ENCODE measurements at places on chromosomes 16 and 17.

DNA sequence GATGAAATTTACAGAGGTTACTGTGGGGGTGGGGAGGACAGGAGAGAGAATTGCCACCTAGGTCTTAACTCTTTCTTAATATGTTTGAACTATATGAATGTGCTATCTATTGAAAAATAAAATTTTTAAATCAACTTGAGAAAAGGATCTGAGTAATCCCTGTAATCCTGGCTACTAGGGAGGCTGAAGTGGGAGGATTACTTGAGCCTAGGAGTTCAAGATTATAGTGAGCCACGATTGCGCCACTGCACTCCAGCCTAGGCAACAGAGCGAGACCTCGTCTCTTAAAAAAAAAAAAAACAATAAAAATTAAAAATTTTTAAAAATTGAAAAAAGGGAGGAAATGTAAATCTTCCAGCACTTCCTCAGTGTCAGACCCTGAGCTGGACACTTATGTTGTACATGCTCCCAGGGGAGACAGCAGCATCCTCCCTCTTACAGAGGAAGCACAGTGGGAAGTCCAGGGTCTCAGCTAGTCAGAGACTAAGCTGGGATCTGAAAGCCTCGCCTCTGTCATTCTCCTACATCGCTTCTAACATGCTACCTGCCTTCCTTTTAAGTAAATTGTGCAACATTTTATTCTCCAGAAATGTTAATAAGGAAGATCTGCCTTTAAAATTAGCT, 21.9 kb downstream of the PMM2 start:
- DNase-seq: no peak

DNA sequence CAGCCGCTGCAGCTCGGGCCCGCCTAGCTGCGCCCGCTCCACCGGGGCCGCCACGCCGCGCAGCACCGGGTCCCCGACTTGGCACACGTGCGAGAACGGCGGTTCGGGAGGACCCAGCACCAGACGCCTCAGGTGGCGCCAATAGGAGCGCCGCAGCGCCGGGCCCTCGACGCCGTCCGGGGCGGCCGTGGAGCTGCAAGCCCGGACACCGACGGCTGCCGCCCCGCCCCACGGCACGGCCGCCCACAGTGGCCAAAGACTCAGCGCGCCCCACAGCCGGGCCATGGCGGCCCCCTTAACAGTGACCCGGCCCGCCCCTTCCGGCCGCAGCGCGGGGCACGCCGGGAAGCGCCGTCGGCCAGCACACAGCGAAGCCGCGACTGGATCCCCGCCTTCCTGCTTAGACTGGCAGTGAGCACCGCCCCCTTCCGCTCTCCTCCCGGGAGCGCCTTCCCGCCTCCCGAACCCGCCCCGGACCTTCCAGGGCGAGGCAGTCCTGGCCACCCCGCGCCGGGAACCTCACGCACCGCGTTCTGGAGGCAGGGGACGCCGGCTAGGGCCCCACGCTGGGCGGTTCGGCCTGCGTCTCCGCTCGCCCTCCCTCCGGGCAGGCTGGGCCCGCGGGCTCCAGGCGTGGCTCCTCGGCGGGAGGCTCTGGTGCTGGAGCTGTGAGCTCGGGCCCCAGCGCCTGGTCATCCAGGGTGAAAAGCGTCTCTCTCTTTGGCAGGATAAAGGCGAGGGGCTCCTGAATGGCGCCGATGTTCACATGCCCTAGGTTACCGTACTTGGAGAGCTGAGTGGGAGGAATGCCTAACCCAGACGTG, at the start of gene PDF:
PDF (minus strand) TSS at position 303 of the 824 bp plus-strand sequence; CDS start at position 285, 18 bp downstream.
- peak; percentile 61 for DNase-seq

DNA sequence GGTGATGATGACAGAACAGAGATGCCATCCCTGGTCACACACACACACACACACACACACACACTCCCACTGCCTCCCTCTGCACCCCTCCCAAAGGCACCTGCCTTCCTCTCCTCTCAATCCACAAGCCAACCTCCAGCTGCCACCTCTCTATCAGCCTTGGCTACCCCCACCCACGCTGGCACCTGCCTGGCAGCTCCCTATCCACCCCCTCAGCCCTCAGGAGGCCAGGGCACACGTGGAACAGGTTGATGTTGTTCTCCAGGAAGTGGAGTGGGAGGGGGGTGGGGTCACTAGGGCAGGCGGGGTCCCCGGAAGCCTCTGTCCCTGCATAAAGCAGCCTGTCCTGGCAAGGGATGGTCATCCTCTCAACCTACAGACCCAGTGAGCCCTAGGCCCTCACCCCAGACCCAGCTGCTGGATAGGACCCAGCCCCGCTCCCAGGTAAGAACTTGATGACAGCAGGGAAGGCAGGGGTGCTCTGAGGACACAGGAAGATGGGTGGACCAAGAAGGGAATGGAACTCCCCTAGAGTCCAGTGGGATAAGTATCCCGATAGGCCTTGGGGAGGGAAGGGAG, at the start of gene GSDMA:
GSDMA (plus strand) TSS at position 363 of the 579 bp plus-strand sequence. CDS start 2,684 bp downstream, outside the sequence.
- DNase-seq: no peak

DNA sequence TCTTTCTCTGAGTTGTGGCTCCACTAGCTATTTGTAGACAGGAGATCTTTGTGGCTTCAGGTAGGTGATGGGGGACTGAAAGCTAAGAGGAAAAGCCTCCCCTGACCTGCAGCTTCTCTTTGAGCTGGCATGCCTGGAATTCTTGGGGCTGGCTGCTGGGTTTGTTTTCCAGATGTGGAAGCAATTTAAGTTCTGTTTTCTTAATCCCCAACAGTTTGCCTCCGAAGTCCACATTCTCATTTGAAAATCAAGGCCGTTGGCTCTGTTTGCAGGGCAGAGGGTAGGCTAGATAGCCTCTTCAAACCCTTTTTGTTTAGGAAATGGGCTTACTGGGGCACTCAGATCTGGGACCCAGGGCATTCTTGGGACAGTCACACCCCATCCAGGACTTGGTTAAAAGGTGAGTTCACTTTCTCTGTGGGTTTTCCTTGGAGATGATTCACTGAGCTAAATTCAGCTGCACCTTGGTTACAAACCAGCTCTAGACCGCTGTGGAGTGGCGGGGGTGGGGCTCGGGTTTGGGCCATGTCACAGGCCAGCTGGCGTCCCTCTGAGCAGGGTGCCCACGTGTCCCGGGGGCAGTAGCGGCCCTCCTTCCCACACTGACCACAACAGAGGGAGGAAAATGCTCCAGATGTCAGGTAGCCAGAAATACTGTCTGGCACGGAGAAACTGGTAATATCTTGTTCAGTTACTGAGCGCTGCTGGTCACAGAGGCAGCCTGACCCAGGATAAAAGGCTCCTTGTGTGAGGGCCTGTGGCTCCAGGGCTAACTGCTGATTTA, 108.5 kb downstream of the RAB11FIP4 start:
- no peak for DNase-seq

GRCh38 chr17:50471009-50471905, 2.6 kb upstream of the CHAD start:
- DNase-seq: no peak

- no peak for DNase-seq
Observed at GRCh38 chr16:62661435-62661834, 625.2 kb upstream of the CDH8 start.

GRCh38 chr16:80417706-80418271, 123.0 kb upstream of the DYNLRB2 start:
- DNase-seq: no peak

DNA sequence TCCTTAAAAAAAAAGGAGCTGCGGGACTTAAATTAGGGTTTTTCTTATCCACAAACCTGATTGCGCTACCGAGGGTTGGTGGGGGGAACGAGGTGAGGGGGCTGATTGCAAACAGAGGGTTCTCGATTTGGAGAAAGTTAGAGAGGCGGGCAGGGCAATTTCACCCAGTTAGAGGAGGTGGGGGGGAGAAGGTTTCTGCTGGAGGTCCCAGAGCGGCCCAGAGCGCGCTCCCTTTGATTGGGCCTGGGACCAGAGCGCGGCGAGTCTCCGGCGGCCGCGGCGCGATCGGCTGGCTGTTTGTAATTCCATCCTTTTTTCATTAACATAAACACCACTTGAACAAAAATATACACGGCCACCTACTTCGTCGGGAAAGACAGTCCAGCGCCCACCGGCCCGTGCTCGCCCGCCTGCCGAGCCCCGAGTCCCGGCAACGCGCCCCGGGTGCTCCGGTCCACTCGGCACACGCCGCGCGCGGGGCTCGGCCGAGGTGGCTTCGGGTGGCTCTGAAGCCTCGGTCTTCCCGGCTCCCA, 13.3 kb upstream of the FOXF1 start:
- no peak for DNase-seq

DNA sequence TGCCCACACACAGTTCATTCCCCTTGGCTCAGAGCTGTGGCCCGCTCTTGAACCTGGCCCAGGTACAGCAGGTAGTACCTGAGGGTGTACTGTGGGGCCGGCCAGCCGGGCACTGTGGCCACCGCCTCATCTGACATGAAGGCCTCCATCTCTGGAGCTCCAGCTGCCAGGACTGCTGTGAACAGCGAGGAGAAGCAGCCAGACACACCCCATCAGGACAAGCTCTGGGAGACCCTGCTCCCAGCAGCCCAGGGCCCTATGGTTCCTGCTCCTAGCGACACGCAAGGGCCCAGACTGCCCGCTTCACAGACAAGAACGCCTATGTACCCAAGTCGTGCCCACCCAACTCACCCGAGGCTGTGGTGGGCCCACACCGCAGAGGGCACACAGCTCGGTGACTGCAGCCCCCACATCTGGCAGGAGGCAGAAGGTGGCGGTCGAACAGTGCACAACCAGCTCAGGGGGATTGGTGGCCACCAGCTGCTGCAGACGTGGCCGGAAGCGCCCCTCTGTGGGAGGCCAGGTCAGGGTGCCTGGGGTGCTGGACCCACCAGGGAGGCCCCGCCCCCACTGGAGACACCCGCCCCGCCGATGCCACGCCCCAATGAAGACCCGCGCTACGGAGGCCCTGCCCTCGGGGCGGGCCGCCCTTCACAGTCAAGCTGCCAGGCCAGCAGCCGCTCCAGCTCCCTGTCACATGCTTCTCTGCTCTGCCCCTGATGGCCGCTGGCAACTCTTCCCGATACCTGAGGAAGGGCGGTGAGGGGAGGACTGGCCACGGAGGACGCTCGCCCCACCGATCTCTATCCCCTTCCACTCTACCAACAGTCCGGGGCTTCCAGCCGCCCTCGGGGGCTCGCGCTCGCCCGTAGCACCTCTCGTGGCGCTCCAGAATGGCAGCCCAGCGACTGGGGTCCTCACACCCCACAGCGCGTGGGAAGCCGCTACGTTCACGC, 1.1 kb upstream of the STUB1 start:
- DNase-seq: peak; percentile 43

DNA sequence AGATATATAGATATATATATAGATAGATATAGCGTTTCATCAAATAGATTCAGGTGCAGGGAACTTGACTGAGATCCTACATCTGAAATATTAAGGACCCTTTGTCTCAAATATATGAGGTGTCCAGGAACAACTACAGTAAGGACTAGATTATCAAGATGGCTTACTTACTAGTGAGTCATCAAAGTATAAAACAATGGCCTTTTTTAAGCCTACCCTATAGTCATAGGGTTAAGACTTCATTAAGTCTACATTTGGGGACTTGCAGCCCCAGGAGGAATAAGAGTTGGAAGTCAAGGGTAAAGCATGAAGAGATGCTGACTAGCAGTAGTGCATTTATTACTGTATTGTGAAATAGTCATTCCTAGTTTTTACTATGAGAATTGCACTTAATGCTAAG, 1023.4 kb downstream of the CDH11 start:
- no peak for DNase-seq
